ENCODE measurements at places on chromosomes 16 and 17. TPM values are rescaled to one million over a fixed set of nuclear protein-coding genes. Genes with fewer than 3 reads are reported as not detected.

DNA sequence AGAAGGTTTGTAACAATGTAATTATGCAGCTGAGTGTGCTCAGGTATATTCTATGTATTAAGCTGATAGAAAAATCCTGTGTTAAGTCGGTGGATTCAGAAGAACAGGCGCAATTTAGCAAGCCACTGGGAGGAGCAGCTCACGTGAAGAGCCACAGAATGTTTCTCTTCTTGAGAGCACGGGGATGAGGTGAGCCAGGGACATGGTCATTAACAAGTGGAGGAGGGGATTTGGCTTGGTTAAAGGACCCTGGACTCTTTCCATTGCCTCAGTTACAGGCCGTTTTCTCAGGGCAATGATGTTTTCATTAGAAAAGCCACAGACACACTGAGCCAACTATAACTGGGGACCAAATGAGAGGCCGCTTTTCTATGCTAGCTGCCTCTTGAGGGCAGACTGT, 178.7 kb downstream of the SNX29 start:
- no peak for DNase-seq

- DNase-seq = no peak
Observed at GRCh38 chr17:1730326-1731193, 6.1 kb downstream of the WDR81 start.

- no peak for DNase-seq
Observed at GRCh38 chr17:28940675-28941074, 10.6 kb downstream of the PHF12 start.

DNA sequence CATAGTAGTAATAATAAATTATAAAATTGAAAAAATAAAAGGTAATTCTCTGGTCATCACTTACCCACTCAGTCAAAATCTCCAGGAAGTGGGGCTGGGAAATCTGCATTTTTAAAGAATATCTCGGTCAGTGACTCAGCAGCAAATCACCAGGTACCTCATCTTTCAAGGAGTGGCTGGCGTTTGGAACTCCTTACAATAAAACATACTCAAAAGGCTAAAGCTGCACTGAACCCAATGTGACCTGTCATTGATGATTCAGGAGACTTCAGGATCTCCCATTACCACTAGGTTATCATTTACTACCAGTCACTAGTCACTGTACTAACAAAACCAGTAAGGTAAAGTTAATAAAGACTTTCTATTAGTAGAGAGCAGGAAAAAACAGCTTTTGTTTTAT, 21.5 kb upstream of the RFFL start:
- no peak for DNase-seq

DNA sequence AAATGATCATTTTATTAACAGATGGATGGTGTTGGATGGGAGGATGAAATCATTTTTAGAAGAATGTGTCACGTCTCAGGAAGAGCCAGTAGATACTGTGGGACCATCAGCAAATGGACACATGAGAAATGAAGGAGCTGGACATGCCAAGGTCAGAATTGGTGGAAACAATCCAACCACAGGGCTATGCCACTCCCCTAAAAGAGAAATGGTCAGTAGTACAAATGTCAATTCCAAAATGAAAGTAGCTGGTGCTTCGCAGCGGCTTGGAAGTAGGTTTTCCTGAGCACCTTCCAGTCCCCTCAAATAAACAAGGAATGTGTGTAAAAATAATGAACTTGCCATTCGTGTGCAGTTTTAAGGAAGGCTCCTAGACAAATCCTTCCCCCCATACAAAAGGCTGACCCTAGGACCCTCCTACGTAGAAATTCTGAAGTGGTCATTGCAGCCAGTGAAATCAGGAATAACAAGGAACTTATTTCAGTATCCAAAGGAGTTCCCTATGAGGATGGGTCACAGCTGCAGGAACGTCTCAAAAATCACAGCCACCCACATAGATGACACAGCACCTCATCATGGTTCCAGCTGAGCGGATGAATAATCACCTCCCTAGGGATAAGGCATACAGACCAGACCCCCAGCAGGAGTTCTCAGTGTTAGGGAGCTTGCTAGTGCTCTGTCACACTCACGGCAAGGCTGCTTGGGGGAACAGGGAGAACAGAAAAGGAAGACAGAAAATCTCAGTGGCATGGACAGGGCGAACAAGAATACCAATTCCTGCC, 239.2 kb downstream of the HS3ST3A1 start:
- no peak for DNase-seq

GRCh38 chr17:45013021-45013997, 38.1 kb downstream of the DCAKD start:
- no peak for DNase-seq

FN3K gene
- total RNA-seq = 19.7 TPM

PYY gene
- total RNA-seq = not detected

TBC1D3H gene
- total RNA-seq = not detected

TNFSF13 gene
- total RNA-seq = 1.5 TPM
